ENCODE measurements at places on chromosomes 2 and 18.

DNA sequence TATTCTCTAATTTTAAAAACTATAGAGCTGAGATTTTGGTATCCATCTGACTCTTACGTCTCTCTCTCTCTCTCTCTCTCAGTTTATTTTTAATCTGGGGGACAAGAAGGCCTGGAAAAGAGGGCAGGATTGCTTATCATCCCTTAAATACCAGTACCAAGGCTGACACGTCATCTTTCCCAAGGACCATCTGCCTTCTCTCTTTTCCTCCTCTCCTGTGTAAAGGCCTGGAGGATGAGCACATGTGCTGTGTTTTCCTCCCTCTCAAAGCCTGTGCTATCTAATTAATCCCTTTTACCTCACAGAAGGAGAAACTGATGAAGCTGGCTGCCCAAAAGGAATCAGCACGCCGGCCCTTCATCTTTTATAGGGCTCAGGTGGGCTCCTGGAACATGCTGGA lies 7.3 kb downstream of the IL37 start:
- no peak for DNase-seq

DNA sequence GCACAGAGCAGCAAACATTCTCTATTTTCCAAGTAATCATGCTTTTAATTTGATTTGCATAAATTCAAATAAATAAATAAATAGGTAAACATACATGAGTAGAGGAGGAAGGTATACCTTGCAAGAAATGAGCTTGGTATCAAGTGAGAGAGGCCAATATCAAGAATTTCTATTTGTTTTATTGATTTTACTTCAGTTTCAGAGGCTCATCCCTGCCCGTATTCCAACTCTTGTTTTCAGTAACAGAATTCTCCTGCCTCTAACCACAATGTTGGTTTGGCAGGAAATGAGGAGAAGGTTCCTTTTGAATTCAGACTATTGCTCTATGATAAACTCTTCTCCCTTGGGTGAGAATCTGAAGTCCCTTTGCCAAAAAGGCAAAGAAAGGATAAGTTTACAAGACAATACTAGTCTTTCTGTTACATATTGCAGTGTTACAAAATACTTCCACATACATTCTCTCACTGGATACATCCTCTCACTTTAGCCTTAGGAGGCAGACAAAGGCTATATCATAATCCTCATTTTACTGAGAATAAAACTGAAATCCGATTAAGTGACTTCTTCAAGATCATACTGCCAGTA lies 68.3 kb upstream of the ZNF397 start:
- DNase-seq, result no peak

DNA sequence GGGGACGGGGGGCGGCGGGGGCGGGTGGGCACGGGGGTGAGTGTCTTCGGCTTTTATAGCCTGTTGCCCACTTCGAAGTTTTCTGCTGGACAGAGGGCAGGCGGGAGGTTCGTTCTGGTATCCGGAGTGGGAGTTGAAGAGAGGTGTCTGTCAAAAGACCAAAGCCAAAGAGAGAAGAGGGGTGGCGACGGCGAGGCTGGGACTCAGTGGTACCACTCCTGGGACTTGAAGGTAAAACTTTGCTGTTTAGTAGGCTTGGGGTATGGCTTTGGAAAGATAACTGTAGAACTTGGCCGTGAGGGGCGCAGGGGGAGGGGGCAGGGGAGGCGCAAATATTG lies 215.8 kb upstream of the DTNA start:
- DNase-seq, result no peak

DNA sequence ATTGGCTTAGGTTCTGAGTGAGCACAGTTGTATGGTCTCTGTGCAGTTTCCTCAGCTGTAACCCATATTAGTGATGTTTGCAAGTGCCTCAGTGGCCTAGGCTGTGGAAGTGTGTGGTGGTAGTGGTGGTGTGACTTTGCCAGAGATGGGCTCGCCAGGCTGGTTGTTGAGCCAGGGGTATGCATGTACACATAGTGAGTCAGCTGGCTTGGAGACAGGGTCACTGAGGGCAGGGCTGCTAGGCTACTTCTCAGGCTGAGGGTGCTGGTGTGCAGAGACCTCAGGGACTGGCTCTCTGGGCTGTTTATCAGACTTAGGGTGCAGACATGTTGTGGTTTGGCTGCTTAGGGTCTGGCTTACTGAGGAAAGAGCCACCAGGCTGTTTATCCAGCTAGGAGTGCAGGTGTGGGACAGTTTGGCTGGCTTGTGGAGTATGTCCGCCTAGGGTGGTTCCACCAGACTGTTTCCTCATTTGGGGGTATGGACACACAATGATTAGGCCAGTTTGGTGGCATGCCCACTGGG lies 15.0 kb downstream of the APLF start:
- no peak for DNase-seq

GRCh38 chr18:70330887-70331286 lies 42.0 kb downstream of the SOCS6 start:
- DNase-seq, result no peak

DNA sequence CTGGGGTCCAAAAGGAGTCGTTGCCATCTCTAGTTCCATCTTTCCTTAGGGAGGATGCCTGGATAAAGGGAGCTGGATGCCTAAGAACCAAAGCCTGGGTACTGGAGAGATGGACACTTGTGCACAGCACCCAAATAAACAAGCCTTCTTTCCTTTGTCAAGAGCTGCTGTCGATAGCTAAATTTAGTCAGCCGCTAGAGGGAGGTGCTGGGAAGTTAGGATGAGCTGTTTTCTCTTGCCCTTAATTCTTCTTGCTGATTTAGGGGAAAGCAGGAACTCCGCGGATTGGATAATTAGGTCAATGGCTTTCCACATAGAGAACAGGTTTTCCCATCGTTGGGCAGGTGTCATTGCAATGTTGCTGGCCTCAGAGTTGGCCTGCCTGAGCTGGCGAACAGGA lies 30.9 kb upstream of the SERPINB12 start:
- no peak for DNase-seq

DNA sequence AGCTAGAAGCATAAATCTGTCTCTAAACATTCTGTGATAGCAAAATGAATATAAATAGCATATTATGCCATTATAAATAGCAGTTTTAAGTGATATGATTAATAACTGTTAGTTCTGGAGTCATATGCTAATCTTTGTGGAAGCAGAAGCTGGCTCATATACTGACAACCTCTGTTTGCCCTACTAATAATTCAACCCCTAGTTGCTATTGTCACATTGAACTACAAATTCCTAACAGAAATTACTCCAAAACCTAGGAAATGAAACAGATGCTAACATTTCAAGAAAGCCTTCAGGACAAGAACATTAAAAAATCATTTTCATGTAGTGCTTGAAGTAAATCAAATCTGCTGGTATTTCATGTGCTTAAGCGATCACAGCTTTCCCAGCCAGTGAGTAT lies 28.2 kb downstream of the CALCRL start:
- no peak for DNase-seq

GRCh38 chr2:8882094-8882493 lies 44.7 kb upstream of the KIDINS220 start:
- DNase-seq, result no peak

DNA sequence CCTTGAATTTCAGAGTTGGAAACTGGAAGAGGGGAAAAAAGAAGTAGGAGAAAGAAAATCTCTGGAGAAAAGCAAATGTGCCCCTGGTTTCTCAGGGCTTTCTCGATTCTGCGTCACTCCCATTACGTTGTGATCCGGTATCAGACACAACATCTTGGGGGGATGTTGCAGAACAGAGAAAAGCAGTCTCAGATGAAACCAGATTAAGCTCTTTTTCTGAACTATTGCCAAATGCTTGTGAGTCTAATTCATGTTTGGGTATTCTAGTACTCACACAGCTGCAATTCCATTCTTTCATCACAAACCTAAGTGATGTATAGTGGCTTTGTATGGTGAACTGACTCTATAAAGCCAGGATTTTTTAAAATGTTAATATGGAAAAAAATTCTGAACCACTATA lies 233.2 kb downstream of the TCF4 start:
- DNase-seq, result no peak

GRCh38 chr2:196205011-196205766 lies 33.8 kb upstream of the STK17B start:
- DNase-seq, result no peak

- no peak for DNase-seq
Observed at GRCh38 chr18:62438018-62438329, 84.9 kb upstream of the ZCCHC2 start.

All from stimulated activated CD8-positive, alpha-beta memory T cell treated with anti-CD3 and anti-CD28 coated beads, Interleukin-12 subunit alpha, Interleukin-12 subunit beta, amount 100 ng/mL, for 1 hour (primary cell).